ENCODE measurements at places on chromosomes 4 and X. TPM values are rescaled to one million over a fixed set of nuclear protein-coding genes. Genes with fewer than 3 reads are reported as not detected.

Gene PCDH10
- total RNA-seq: under 0.01 TPM

Gene CXCL8
- total RNA-seq: 7,833 TPM

Gene PPP2R2C
- total RNA-seq: not detected

Gene FAM53A
- 2.2 TPM for total RNA-seq

Gene SLC6A14
- total RNA-seq: not detected
